ENCODE measurements at places on chromosomes 12 and 14. TPM values are rescaled to one million over a fixed set of nuclear protein-coding genes. Genes with fewer than 3 reads are reported as not detected.

GRCh38 chr12:12892681-12893141 lies 1.3 kb downstream of the GPRC5A start:
- DNase-seq, result no peak

- no peak for DNase-seq
Observed at GRCh38 chr14:54502602-54503001, 7.1 kb upstream of the CGRRF1 start.

- DNase-seq, result no peak
Observed at GRCh38 chr12:92028441-92028709, 117.3 kb downstream of the BTG1 start.

GRCh38 chr14:30620178-30620577 lies 1.9 kb upstream of the SCFD1 start:
- DNase-seq, result no peak

GRCh38 chr12:104189915-104190555 lies 25.5 kb upstream of the TXNRD1 start:
- no peak for DNase-seq

- no peak for DNase-seq
Observed at GRCh38 chr14:79134361-79134760, 964.2 kb downstream of the NRXN3 start.

GRCh38 chr12:122856999-122857671 lies 21.9 kb downstream of the HIP1R start:
- DNase-seq, result no peak

- DNase-seq, result peak; percentile 19
Observed at GRCh38 chr14:104891121-104891551, 26.1 kb downstream of the CEP170B start.

DNA sequence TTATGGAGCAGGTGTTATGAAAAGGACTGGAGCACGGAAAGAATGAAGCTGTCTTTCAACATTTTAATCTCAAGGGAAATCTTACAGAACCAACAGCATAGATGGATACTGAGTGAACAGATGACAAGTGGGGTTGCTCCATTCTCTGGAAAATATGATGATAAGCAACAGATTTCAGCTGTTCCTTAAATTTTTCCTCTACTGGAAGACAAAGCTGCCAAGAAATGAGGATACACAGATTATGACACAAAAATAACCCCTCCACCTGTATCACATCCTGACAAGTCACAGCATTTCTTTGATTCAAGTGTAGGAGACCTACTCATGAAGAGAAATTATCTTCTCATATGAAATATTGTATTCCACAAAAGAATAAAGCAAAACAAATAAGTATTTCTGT lies 13.0 kb upstream of the TMTC2 start:
- DNase-seq, result no peak

GRCh38 chr12:116990329-116990728 lies 79.6 kb downstream of the FBXW8 start:
- no peak for DNase-seq

- no peak for DNase-seq
Observed at GRCh38 chr12:71639341-71639760, 24.3 kb downstream of the ZFC3H1 start.

DNA sequence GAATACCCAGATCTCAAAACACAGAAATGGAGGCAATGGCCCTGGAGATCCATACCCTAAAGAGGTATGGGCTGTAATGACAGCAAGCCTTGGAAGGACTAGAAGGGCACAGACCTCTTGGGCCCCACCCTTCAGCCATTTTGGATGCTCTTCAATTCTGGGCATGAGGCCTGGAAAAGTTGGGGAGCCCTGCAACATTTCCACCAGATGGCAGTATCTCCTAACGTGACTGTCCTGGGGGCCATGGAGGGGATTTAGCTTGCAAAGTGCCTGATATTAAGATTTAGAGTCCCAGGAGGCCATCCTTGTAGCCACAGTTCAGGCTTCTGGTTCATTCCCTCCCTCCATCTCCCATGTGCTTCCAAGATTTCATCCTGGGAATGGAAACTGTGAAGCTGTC lies 30.2 kb downstream of the KCNA5 start:
- no peak for DNase-seq

GRCh38 chr14:73269729-73270531 lies 32.6 kb downstream of the PAPLN start:
- peak; percentile 77 for DNase-seq

- DNase-seq, result no peak
Observed at GRCh38 chr12:42260518-42260917, 22.5 kb upstream of the YAF2 start.

- peak; percentile 44 for DNase-seq
Observed at GRCh38 chr14:94001501-94002396, 4.6 kb downstream of the CCDC197 start.

DNA sequence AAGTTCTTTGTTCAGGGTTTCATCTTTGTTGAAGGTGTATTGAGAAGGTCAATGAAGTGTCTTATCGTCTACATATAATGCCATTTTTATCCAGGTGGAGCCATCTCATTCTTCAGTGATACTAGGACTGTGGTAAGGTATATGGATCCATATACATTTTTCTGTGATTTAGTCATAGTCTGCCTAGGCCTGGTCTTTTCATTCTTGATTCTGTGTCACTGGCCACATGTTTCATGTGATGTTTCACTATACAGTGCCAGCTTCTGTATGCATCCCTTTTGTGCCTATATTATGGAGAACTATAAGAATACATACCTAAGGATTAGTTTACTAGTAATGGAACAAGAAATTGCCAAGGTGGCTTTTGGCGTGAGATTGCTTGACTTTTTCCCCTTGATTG lies 40.5 kb downstream of the VEZT start:
- DNase-seq, result no peak

DNA sequence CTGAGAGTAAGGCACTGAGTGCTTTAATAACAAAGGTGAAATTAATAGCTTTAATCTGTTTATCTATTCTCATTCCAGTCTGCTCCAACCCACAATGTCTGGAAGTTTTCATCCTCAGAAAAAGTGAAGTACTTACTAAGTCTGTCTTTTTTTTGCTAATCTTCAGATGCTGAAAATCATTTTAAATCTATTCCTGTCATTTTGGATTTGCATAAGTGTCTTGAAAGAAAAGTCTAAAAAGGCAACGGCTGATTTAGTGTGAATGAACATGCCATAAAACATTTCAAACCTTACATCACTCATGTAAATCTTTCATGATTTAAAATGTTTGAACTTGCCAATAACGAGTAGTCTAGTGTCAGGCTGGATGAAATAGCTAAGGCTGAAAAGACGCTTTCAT lies 685.6 kb downstream of the RPS29 start:
- DNase-seq, result no peak

DNA sequence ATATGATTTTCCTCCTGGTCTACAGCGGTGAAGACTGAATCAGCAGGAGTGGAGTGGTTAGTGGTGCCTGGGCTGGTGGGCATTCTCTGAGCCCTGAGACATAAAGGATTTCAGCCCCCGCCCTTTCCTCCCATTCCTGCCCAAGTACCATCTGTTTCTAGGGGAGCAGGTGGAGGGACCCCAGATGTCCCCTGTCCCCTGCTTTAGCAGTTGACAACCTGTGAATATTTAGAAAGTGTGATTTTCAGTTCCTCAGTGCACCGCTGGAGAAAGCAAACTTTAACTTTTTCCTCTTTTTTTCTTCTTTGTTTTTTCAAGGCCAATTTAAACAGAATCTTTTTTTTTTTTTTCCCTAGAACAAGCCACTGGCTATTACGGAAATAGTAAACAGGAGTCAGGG lies 163.8 kb upstream of the MYL2 start:
- DNase-seq, result no peak

GRCh38 chr14:100159865-100160533 lies 554 bp upstream of the DEGS2 start:
- no peak for DNase-seq

The OR4E2 gene
- total RNA-seq, result not detected

The STXBP6 gene
- 9.3 TPM for total RNA-seq

The RARG gene
- 8.7 TPM for total RNA-seq

The RNASE1 gene
- 119 TPM for total RNA-seq

The CACNA1C gene
- 4.5 TPM for total RNA-seq

The MIP gene
- 0.23 TPM for total RNA-seq

The PMCH gene
- not detected for total RNA-seq

The IQSEC3 gene
- 3.0 TPM for total RNA-seq

The TSPAN9 gene
- 72.3 TPM for total RNA-seq

The TAS2R31 gene
- total RNA-seq, result 8.6 TPM
